ENCODE measurements at places on chromosomes 12 and 14. TPM values are rescaled to one million over a fixed set of nuclear protein-coding genes. Genes with fewer than 3 reads are reported as not detected.

GRCh38 chr14:38171197-38171596, 36.5 kb upstream of the SSTR1 start:
- DNase-seq = no peak
- H3K4me3 ChIP-seq = no peak overlapping the region
- H3K4me1 ChIP-seq = no peaks in the 10 kb centered on the region
- no peak overlapping the region for H3K27ac ChIP-seq
- no peaks in the 10 kb centered on the region for H3K36me3 ChIP-seq

DNA sequence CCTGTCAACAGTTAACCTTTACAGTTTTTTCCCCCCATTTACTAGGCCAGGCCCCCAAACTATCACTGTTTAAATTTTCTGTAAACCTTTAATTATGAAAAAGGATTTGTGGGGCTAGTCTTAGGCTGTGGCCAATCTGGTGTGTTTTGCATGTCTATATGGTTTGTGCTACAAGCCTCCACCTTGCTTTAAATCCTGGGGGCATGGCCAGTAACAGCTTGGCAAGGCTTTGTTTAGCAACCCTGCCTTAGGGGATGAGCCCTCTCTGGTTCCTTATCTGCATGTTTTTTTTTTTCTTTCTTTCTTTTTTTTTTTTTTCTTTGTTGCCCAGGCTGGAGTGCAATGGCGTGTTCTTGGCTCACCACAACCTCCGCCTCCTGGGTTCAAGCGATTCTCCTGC, 102.7 kb downstream of the KCNMB4 start:
- no peak overlapping the region for H3K27ac ChIP-seq
- H3K4me3 ChIP-seq = no peak overlapping the region
- H3K4me1 ChIP-seq = no peaks in the 10 kb centered on the region
- no peaks in the 10 kb centered on the region for H3K36me3 ChIP-seq
- DNase-seq = no peak
- H3K27me3 ChIP-seq = no peaks in the 10 kb centered on the region

The FAM222A gene
- 3.9 TPM for total RNA-seq

DNA sequence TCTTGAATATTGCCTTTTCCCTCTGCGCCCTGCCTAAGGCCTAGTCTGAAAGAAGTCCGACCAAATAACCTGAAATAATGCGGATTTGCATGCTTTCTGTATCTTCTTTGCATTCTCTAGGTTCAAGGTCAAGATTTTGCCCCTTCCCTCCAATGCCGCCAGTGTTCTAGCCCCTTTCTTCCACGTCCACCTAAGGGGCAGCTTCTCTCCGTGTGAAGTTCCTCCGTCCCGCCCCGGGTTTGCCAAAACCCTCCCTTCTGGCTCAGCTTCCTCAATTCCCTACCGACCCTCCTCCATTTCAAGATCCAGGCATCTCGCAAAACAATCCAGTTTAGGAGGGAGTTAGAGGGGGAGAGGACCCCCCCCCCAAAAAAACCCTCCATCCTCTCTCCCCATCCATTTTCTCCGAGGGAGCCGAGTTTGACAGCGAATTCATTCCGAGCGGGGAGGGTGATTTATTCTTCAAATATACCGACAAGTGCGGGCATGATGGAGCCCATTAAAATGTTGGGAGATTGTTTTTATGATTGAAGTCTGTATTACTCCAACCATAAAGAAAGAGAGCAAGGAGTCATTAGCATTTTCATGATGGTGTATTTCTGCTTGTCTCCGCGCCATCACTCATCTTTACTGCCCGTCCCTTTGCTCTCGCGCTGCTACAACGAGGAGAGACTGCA, 20.9 kb upstream of the ATP5MC2 start:
- no peak overlapping the region for H3K4me3 ChIP-seq
- DNase-seq = no peak
- peaks cover 28% of the 10 kb centered on the region for H3K27me3 ChIP-seq
- no peaks in the 10 kb centered on the region for H3K4me1 ChIP-seq
- H3K36me3 ChIP-seq = no peaks in the 10 kb centered on the region

DNA sequence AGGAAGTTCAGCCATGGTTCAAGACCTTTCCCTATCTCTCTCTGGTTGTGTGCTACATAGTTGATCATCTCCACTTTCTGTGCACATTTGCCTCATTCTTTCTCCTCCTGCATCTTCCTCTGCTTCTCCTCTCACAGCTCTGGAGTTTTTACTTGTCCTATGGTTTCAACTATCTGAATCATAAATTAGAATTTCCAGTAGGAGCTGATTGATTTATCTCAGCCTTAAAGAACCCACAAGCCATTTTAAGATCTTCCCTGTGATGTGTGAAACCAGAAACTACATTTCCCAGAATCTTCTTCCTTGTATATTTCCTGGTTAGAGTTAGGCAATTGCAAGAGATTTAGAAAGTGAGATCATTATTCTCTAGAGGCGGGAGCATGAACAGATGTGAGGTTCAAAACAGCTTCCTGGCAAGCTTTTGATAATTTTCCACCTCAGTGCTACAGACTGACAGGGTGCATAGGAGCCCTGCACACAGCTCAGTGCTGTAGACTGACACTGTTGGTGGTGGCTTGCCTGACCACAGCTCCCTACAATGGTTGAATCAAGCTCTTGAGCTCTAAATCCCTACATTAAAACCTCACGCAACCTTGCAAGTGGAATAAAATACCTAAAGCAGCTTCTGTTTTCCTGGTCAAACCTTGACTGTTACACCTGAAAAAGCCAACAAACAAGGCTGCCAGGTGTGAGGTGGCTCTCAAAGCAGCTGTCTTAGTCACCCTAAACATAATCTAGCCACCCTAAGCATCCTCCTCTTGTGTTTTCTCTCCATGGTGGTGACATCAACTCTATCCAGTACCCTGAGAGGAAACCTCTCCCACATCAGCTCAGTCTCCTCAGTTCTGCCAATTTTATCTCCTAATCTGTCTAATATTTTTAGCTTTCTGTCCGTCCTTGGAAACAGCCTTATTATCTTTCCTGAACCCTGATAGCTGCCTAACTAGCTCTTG, 21.5 kb upstream of the IFNG start:
- H3K36me3 ChIP-seq = no peaks in the 10 kb centered on the region
- H3K4me1 ChIP-seq = no peaks in the 10 kb centered on the region
- no peaks in the 10 kb centered on the region for H3K27me3 ChIP-seq

The SERPINA5 gene
- total RNA-seq = 130 TPM

DNA sequence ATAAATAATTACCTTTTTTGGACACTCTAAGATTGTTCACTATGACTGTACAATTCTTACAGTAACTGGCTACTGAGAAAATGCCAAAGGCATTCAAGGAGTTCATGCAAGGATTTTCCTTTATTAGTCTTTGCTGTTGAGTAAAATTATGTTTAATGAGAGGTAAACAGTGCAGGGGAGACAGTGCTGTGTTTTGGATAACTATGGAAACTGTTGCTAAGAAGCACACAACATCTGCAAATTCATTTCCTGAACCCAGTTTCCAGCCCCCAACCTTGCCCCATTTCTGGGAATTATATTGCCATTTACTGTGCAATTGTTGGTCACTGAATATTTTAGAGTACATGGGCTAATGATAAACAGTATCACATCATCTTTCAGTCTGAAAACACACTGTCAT, 1005.8 kb downstream of the TRHDE start:
- no peak for DNase-seq
- H3K4me1 ChIP-seq = no peaks in the 10 kb centered on the region
- H3K36me3 ChIP-seq = no peaks in the 10 kb centered on the region
- no peak overlapping the region for H3K27ac ChIP-seq

DNA sequence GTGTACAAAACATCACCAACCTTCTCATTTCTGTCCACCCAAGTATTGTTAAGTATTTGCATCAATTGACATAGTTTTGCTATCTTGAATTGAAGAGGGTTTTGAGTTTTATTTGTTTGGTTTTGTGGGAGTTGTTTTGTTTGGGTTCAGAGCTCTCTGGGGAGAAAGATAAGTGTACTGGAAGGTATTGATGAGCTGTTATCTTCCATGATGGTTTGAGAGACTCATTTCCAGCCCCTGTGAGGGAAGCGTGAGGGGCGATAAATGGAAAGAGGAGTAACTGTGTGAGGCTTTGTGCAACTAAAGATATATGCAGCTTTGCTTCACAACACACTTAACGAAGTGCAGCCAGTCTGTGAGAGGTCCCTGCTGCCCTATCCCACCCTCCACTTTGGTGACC, 15.7 kb upstream of the CIPC start:
- no peak overlapping the region for H3K27ac ChIP-seq
- DNase-seq = no peak
- no peaks in the 10 kb centered on the region for H3K4me1 ChIP-seq
- H3K27me3 ChIP-seq = no peaks in the 10 kb centered on the region
- no peak overlapping the region for H3K4me3 ChIP-seq
- no peaks in the 10 kb centered on the region for H3K36me3 ChIP-seq

DNA sequence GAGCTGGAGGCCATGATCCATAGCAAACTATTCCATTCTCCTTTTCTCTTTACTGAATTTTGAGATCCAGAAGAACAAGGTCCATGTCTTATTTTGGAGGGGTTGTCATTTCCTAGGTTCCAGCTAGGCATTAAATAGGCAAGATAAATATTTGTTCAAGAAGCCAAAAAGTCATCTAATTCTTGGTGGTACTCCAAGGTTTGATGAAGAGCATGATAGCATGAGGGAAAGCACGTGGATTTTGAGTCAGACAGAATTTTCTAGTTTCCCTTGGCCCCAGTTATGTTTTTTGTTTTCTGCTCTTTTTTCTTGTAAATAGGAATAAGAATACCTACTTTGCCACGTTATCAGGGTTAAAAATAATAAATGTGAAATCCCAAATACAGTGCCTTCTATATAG, 25.5 kb upstream of the FRMD6 start:
- no peak overlapping the region for H3K27ac ChIP-seq
- no peaks in the 10 kb centered on the region for H3K27me3 ChIP-seq
- no peak for DNase-seq

The C12orf42 gene
- not detected for total RNA-seq

The PPHLN1 gene
- total RNA-seq = 17.8 TPM

DNA sequence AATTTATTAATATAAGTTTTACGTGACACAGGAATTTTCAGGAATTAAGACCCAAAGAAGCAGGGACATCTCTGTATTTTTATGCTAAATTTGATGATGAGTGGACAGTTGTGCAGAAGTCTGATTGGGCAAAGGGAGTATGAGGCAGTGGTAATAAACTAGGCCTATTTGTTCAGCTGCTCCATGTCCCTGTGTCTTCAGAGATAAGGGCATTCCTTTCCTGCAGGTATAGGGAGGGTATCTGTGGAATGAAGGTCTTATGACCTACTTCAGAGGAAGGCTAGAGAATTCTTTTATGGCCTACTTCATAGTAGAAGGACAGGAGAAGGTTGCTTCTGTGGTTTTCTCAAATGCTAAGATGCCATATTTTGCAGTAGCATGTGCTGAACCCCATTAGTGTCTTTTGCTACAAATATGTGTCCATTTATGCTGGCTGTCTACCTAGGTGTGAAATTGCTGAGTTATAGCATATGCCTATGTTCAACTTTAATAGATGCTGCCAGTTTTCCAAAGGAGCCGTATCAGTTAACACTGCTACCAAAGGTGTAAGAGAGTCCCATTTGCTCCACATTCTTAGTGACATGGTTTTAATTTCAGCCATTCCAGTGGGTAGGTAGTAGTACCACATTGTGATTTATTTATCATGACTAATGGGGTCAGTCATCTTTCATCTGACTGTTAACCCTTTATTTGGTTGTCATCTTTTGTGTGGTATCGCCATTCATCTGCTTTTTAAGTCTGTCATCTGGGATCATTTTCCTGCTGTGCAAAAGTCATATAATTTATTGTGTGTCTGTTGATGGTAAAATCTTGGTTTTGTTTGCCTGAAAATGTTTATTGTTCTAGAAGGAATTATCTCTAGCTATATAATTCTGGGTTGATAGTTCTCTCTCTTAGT, 410.7 kb upstream of the RGS6 start:
- H3K4me1 ChIP-seq = no peaks in the 10 kb centered on the region
- H3K27me3 ChIP-seq = no peaks in the 10 kb centered on the region
- no peak overlapping the region for H3K27ac ChIP-seq
- peak; percentile 19 for DNase-seq

GRCh38 chr12:57154804-57155434, 7.5 kb upstream of the LRP1-AS start:
- no peaks in the 10 kb centered on the region for H3K4me1 ChIP-seq
- peaks cover 6% of the 10 kb centered on the region for H3K36me3 ChIP-seq
- H3K27ac ChIP-seq = no peak overlapping the region
- no peak for DNase-seq

The PPM1H gene
- 10.1 TPM for total RNA-seq

- H3K4me3 ChIP-seq = no peak overlapping the region
- H3K36me3 ChIP-seq = no peaks in the 10 kb centered on the region
- peak overlapping the region; percentile 46 for H3K27ac ChIP-seq
- H3K4me1 ChIP-seq = peaks cover 30% of the 10 kb centered on the region
- no peaks in the 10 kb centered on the region for H3K27me3 ChIP-seq
- DNase-seq = no peak
These were observed 134.7 kb downstream of the FGD4 start for GRCh38 chr12:32533971-32534590.

DNA sequence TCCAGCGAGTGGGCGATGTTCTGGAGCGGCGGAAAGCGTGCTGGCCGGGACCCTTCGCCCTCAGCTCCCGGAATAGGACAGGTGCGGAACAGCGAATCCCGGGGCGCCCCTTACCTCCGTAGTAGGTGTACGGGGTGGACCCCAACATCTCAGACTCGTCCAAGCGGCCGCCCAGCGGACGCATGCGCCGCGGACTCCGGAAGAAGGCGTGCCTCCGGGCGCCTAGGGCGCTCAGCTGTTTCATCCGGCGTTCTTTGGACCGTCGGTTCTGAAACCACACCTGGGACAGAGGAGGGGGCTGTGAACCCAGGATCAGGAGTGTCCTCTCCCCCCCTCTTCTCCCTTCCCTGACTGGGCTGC, 4.5 kb downstream of the LHX5 start:
- H3K4me3 ChIP-seq = peak overlapping the region; percentile 45
- peaks cover 3% of the 10 kb centered on the region for H3K4me1 ChIP-seq

The LRRC9 gene
- not detected for total RNA-seq

- DNase-seq = peak; percentile 56
- no peaks in the 10 kb centered on the region for H3K36me3 ChIP-seq
- H3K27me3 ChIP-seq = peaks cover 9% of the 10 kb centered on the region
- H3K4me1 ChIP-seq = no peaks in the 10 kb centered on the region
- H3K4me3 ChIP-seq = no peak overlapping the region
- no peak overlapping the region for H3K27ac ChIP-seq
These were observed 70.7 kb upstream of the GALNT9 start for GRCh38 chr12:132400011-132400641.

- no peaks in the 10 kb centered on the region for H3K27me3 ChIP-seq
- H3K4me1 ChIP-seq = peaks cover 5% of the 10 kb centered on the region
- H3K4me3 ChIP-seq = peak overlapping the region; percentile 70
- no peaks in the 10 kb centered on the region for H3K36me3 ChIP-seq
- DNase-seq = no peak
These were observed 3.2 kb downstream of the DGLUCY start for GRCh38 chr14:91116913-91117588.

GRCh38 chr14:80456209-80456608, 244.9 kb upstream of the DIO2 start:
- no peak overlapping the region for H3K27ac ChIP-seq
- H3K4me3 ChIP-seq = no peak overlapping the region
- no peaks in the 10 kb centered on the region for H3K36me3 ChIP-seq
- H3K27me3 ChIP-seq = no peaks in the 10 kb centered on the region

GRCh38 chr14:19878029-19878642, 3.2 kb downstream of the OR4K2 start:
- no peaks in the 10 kb centered on the region for H3K36me3 ChIP-seq
- no peak overlapping the region for H3K27ac ChIP-seq
- no peak for DNase-seq
- H3K4me3 ChIP-seq = no peak overlapping the region
- H3K27me3 ChIP-seq = no peaks in the 10 kb centered on the region

All from pancreas (tissue), 10 donors.